ENCODE measurements at places on chromosomes 12 and 14.
A peak's percentile ranks its signal among the peaks of the same experiment; 100 is the strongest.

- H3K36me3 ChIP-seq = no peaks in the 10 kb centered on the region
- no peak overlapping the region for H3K27ac ChIP-seq
- H3K27me3 ChIP-seq = peaks cover 8% of the 10 kb centered on the region
- no peak overlapping the region for H3K4me3 ChIP-seq
- no peak for DNase-seq
Measured at GRCh38 chr12:57983858-57984505, 42.6 kb downstream of the ATP23 start.

- H3K4me1 ChIP-seq = no peaks in the 10 kb centered on the region
- no peak overlapping the region for H3K4me3 ChIP-seq
- no peak overlapping the region for H3K27ac ChIP-seq
- H3K27me3 ChIP-seq = no peaks in the 10 kb centered on the region
- DNase-seq = no peak
Measured at GRCh38 chr14:91309756-91310280, 65.3 kb upstream of the GPR68 start.

GRCh38 chr12:26229910-26230309 is 34.5 kb downstream of the SSPN start:
- no peak overlapping the region for H3K4me3 ChIP-seq
- H3K27me3 ChIP-seq = peaks cover 58% of the 10 kb centered on the region

DNA sequence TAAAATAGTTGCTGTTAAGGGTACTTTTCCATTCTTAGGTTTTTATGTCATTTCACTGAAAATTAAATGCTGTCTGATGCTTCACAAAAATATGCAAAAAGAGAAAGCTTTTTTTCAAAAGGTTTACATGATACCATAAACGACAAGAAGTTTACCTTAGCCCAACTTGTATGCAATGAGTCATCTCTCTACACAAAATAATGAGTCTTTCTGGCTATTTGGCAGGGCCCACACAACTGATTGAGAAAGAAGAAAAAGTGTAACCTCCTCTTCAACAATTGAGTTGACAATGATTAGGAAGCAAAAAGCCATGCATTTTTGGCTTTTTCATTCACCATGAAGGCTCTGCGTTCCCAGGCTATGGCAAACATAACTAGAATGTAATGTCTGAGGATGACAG is 165.4 kb upstream of the CPNE8 start:
- no peaks in the 10 kb centered on the region for H3K4me1 ChIP-seq
- H3K27me3 ChIP-seq = no peaks in the 10 kb centered on the region
- H3K36me3 ChIP-seq = no peaks in the 10 kb centered on the region
- H3K4me3 ChIP-seq = no peak overlapping the region

DNA sequence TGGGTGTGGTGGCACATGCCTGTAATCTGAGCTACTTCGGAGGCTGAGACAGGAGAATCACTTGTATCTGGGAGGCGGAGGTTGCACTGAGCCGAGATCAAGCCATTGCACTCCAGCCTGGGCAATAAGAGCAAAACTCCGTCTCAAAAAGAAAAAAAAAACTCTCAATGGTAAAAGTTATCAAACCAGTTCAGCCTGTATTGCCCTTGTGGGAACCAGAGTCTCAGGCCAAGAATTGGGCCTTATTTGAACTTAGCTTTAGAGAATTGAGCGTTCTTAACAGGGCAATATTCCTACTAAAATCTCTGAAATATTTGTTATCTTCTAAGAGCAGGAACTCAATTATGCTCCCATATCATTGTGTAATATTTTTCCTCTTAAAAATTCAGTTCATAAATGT is 7.7 kb upstream of the MDM2 start:
- no peak overlapping the region for H3K4me3 ChIP-seq
- H3K36me3 ChIP-seq = no peaks in the 10 kb centered on the region
- H3K27ac ChIP-seq = peak overlapping the region; percentile 75
- no peak for DNase-seq
- peaks cover 9% of the 10 kb centered on the region for H3K4me1 ChIP-seq
- no peaks in the 10 kb centered on the region for H3K27me3 ChIP-seq

DNA sequence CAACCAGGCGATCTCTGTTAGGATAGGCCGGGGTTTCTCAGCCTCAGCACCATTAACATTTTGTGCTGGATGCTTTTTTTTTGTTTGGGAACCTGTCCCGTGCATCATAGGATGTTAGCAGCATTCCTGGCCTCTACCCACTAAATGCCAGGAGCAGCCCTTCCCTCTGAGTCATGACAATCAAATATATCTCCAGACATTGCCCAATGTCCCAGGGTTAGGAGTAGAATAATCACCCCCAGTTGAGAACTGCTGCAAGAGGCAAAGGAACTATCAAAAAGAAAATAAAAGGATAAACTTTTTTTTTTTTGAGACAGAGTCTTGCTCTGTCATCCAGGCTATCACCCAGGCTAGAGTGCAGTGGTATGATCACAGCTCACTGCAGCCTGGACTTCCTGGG is 76.0 kb downstream of the ACACB start:
- no peaks in the 10 kb centered on the region for H3K4me1 ChIP-seq
- peaks cover 12% of the 10 kb centered on the region for H3K36me3 ChIP-seq
- no peak for DNase-seq

- H3K4me1 ChIP-seq = peaks cover 8% of the 10 kb centered on the region
- H3K4me3 ChIP-seq = no peak overlapping the region
- H3K27ac ChIP-seq = no peak overlapping the region
- H3K36me3 ChIP-seq = no peaks in the 10 kb centered on the region
- DNase-seq = no peak
- H3K27me3 ChIP-seq = no peaks in the 10 kb centered on the region
Measured at GRCh38 chr12:40752011-40752410, 59.8 kb downstream of the CNTN1 start.

DNA sequence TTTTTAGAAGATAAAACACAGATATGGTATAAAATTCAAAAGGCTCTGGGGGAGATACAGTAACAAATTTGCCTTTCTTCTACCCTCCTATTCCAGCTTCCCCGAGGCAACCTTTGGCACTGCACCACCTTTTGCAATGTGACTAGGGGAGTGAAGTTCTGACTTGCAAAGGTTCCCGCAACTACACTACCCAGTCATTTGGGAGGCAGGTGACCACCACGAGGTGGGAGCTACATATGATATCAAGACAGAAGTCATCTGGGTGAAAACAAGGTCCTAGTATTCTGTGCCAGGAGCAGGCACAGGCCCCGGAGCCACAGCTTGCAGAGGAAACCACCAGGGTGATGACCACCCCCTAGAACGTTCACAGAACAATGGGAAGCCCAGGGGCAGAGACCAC is 141.5 kb downstream of the TTC7B start:
- H3K27me3 ChIP-seq = no peaks in the 10 kb centered on the region
- peaks cover 28% of the 10 kb centered on the region for H3K36me3 ChIP-seq
- H3K27ac ChIP-seq = no peak overlapping the region
- peaks cover 13% of the 10 kb centered on the region for H3K4me1 ChIP-seq
- no peak overlapping the region for H3K4me3 ChIP-seq

DNA sequence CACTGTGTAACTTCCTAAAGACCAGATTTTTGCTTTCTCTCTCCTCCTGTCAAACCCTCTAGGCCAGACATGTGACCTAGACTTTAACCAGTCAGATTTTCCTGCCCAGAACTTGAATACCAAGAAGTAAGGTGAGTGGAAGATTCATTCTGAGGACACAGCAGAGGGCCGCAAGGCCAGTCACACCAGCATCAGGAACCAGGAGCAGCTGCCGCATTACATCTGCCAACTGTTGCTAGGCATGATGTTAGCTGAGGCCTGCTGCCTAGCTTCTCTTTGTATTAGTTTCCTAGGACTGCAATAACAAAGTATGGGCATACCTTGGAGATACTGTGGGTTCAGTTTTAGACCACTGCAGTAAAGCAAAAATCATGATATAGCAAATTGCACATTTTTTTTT is 101.9 kb upstream of the BMP4 start:
- H3K27ac ChIP-seq = no peak overlapping the region
- no peaks in the 10 kb centered on the region for H3K27me3 ChIP-seq
- no peak overlapping the region for H3K4me3 ChIP-seq
- H3K36me3 ChIP-seq = no peaks in the 10 kb centered on the region
- DNase-seq = no peak

GRCh38 chr14:105709281-105710118 is 183.1 kb downstream of the TMEM121 start:
- H3K4me1 ChIP-seq = no peaks in the 10 kb centered on the region
- H3K36me3 ChIP-seq = peaks cover 4% of the 10 kb centered on the region
- H3K27me3 ChIP-seq = no peaks in the 10 kb centered on the region
- H3K27ac ChIP-seq = no peak overlapping the region

GRCh38 chr12:122855928-122856831 is 20.9 kb downstream of the HIP1R start:
- H3K27ac ChIP-seq = no peak overlapping the region
- no peaks in the 10 kb centered on the region for H3K36me3 ChIP-seq
- no peak overlapping the region for H3K4me3 ChIP-seq
- no peak for DNase-seq
- H3K27me3 ChIP-seq = no peaks in the 10 kb centered on the region

DNA sequence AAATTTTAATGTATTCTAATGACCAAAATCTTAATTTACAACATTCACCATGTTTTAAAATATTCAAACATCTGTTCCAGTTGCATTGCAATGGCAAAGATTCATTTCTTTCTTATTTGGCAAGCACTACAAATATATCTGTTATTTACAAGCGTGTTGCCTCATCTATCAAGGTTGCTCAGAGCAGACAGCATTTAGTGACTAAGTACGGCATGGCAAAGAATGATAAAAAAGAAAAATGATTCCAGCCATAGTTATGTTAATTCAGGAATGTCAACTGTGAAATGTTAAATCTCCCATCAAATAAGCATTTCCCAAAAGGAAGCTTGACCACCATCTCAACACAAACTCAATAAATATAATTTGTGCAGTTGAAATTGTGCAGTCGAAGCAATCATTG is 312.1 kb downstream of the SEC23A start:
- H3K27me3 ChIP-seq = no peaks in the 10 kb centered on the region
- no peaks in the 10 kb centered on the region for H3K36me3 ChIP-seq
- H3K27ac ChIP-seq = no peak overlapping the region

DNA sequence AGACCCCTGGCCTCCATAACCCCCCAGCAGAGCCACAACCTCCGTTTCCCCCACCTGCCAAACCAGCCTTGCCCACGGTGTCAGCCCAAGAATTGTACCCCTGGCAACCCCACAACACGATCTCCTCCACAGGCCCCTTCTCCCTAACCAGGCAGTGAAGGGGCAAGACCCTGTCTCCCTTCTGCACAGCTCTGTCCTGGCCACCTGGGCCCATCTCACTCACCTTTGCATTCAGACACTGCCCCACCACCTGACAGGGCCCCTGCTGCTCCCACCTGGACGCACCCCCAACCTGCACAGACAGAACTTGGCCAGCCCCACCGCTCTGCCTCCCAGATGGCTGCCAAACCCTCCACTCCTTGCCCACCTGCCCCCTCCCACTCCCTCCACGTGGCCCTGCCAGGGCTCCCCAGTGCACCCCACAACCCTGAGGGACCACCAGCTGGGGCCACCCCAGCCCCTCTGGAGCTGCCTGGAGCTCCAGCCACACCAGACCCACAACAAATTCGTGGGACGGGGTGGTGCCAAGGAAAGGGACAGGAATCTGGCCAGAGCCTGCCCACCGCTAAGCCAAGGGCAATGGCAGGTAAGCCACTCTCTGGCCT is 11.8 kb downstream of the AHNAK2 start:
- peaks cover 4% of the 10 kb centered on the region for H3K4me1 ChIP-seq
- H3K4me3 ChIP-seq = no peak overlapping the region
- no peaks in the 10 kb centered on the region for H3K36me3 ChIP-seq

GRCh38 chr12:52335598-52336262 is 14.5 kb upstream of the KRT83 start:
- no peak overlapping the region for H3K4me3 ChIP-seq
- no peak for DNase-seq
- peaks cover 7% of the 10 kb centered on the region for H3K4me1 ChIP-seq
- no peak overlapping the region for H3K27ac ChIP-seq

GRCh38 chr14:31949709-31950108 is 127.4 kb upstream of the ARHGAP5 start:
- peak overlapping the region; percentile 87 for H3K27ac ChIP-seq
- DNase-seq = no peak
- peak overlapping the region; percentile 75 for H3K4me3 ChIP-seq
- peaks cover 40% of the 10 kb centered on the region for H3K4me1 ChIP-seq
- no peaks in the 10 kb centered on the region for H3K36me3 ChIP-seq

GRCh38 chr14:100091386-100091785 is 26.2 kb downstream of the EVL start:
- no peaks in the 10 kb centered on the region for H3K27me3 ChIP-seq
- H3K4me3 ChIP-seq = no peak overlapping the region
- H3K36me3 ChIP-seq = peaks cover 16% of the 10 kb centered on the region
- H3K4me1 ChIP-seq = no peaks in the 10 kb centered on the region

- no peaks in the 10 kb centered on the region for H3K36me3 ChIP-seq
- no peak overlapping the region for H3K4me3 ChIP-seq
- no peak overlapping the region for H3K27ac ChIP-seq
- no peaks in the 10 kb centered on the region for H3K27me3 ChIP-seq
- H3K4me1 ChIP-seq = no peaks in the 10 kb centered on the region
Measured at GRCh38 chr12:77494296-77494695, 336.4 kb upstream of the NAV3 start.

DNA sequence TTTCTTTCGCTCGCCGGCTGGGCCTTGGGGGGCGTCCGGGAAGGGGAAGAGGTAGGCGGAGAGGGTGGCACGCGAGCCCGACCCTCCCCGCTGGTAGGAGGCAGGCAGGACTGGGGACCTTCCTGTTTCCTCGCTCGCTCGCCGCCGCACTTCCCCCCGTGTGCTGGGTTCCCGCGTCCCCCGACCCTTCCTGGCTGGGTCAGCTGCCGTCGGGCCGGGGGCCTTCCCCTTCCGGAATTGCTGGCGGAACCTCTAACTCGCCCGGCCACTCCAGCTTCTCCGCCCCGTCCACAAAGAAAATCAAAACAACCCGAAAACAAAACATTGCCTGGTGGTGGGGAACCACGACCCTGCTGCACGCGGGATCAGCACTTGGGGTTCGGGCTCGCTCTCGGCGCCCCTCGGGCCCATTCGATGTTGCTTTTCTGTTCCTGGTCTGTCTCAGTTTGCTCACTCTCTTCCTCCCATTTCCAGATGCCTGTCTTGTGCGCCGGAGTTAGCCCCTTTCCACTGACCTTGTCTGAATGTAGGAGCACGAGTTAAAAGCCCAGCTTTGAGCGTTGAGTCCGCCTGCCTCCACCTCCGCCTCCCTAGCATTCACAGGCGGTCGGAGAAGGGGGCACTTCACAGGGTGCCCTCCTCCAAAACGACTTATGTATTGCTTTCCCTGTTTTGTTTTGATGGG is 581 bp downstream of the PAPOLA start:
- H3K4me1 ChIP-seq = peaks cover 20% of the 10 kb centered on the region
- DNase-seq = no peak
- peak overlapping the region; percentile 99 for H3K4me3 ChIP-seq
- no peaks in the 10 kb centered on the region for H3K27me3 ChIP-seq
- H3K27ac ChIP-seq = peak overlapping the region; percentile 98
- peaks cover 15% of the 10 kb centered on the region for H3K36me3 ChIP-seq

- H3K4me1 ChIP-seq = no peaks in the 10 kb centered on the region
- H3K27me3 ChIP-seq = peaks cover 9% of the 10 kb centered on the region
- no peak overlapping the region for H3K4me3 ChIP-seq
- peak; percentile 8 for DNase-seq
Measured at GRCh38 chr14:96130854-96131253, 73.8 kb upstream of the BDKRB2 start.

- no peaks in the 10 kb centered on the region for H3K4me1 ChIP-seq
- H3K27ac ChIP-seq = no peak overlapping the region
- peaks cover 14% of the 10 kb centered on the region for H3K27me3 ChIP-seq
- H3K36me3 ChIP-seq = no peaks in the 10 kb centered on the region
Measured at GRCh38 chr12:8499616-8500015, 13.7 kb upstream of the CLEC4D start.

All from type B pancreatic cell (in vitro differentiated cells).